ENCODE measurements at places on chromosomes 5 and 9.

DNA sequence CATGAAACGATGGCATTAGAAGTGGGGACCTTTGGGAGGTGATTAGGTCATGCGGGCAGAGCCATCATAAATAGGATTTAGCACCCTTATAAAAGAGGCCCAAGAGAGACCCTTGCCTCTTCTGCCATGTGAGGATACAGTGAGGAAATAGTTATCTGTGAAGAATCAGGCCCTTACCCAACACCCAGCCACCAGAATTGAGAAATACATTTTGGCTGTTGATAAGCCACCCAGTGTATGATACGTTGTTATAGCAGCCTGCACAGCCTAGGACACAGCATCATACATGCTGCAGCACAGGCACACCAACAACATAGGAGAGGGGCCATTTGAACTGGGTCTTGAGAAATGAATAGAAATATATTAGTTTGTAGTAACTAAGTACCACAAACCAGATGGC lies 8.0 kb upstream of the MAMDC2 start:
- no peak for DNase-seq

- no peak for DNase-seq
Measured at GRCh38 chr5:151081431-151082281, 822 bp upstream of the TNIP1 start.

DNA sequence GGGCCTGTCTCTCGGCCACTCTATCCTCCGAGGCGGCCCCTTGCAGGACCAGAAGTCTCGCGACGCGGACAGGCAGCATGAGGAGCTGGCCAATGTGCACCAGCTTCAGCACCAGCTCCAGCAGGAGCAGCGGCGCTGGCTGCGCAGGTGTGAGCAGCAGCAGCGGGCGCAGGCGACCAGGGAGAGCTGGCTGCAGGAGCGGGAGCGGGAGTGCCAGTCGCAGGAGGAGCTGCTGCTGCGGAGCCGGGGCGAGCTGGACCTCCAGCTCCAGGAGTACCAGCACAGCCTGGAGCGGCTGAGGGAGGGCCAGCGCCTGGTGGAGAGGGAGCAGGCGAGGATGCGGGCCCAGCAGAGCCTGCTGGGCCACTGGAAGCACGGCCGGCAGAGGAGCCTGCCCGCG lies 283.5 kb downstream of the ARHGEF28 start:
- DNase-seq: peak; percentile 8

- DNase-seq: no peak
Measured at GRCh38 chr9:114745879-114746550, 59.8 kb downstream of the TNFSF15 start.

GRCh38 chr9:96612105-96612965 lies 7.3 kb downstream of the CDC14B start:
- DNase-seq: peak; percentile 30

DNA sequence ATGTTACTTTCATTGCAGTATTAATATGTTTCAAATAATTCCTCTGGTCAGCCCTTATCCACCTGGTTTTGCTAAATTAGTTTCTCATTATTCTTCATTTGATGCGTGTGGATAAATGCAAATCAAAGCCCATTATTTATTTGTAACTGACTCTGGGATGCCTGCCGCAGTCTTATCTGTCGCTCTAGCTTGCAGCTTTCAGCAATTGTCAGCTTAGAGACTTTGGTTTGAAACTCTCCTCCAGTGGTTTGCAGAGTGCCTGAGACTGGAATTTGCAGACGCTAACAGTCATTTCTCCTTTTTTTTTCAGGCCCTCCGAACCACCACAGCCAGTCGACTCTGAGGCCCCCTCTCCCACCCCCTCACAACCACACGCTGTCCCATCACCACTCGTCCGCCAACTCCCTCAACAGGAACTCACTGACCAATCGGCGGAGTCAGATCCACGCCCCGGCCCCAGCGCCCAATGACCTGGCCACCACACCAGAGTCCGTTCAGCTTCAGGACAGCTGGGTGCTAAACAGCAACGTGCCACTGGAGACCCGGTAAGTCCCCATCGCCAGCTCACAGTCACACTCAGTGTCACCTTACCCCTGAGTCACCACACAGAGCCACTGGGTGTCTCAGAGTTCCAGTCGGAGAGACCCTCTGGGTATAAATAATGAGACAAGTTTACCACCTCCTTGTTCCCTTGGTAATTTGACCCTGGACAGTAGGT lies 339.0 kb upstream of the WWC1 start:
- no peak for DNase-seq

DNA sequence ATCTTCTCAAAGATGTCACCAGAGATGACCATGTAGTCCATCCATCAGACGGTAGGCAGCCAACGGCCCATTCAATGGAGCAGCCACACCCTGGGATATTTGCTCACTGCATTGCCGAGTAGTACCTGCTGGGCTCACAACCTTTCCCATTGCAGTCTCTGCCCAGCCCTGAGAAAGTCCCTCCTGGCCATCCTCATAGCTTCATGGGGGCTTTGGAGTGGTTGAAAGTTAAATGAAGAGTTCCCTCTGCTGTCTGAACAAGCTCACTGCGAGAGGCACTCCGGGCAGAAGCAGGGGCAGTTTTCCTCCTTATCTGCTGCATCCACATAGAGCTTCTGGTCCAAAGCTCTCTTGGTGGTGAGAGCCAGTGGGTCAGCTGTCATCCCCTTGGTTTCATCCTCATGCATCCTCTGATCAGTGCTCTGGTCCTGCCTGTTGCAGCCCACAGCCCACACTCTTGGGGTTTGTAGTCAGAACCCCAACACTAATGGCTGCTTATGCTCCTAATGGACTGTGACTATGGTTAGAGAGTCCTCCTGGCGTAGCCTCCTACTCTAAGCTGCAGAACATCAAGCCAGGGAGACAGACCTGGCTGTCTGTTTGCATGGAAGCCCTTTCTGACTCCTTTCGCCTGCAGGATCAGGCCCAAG lies 23.3 kb downstream of the TNFSF8 start:
- DNase-seq: peak; percentile 91

- DNase-seq: no peak
Measured at GRCh38 chr9:135976531-135976930, 15.4 kb upstream of the UBAC1 start.

DNA sequence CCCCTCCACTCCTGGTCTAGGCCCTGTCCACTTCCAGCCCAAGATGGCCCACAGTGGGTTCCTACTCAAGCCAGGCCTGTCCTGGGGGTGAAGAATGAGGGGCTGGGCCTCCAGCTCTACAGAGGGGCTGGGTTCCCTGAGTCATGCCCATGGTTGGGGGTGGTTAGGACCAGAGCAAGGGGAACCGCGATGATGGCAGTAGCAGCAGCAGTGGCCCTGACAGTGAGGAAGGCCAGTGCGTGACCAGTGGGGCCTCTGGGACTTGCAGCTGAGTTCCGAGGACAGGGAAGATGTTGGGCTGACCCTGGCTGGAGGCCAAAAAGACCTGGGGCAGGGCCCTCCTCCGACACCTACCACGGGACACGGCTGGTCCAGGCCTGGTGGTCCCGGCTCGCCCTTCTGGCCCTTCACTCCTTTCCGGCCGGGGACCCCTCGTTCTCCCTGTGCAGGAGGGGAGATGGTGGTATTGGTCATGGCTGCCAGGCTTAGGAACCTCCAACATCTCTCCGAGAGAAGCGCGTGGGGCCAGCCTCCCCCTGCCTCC lies 9.2 kb upstream of the PHYKPL start:
- no peak for DNase-seq

- DNase-seq: no peak
Measured at GRCh38 chr5:152883066-152883775, 478.1 kb upstream of the NMUR2 start.

GRCh38 chr9:90099262-90099963 lies 494.6 kb downstream of the GADD45G start:
- peak; percentile 45 for DNase-seq

DNA sequence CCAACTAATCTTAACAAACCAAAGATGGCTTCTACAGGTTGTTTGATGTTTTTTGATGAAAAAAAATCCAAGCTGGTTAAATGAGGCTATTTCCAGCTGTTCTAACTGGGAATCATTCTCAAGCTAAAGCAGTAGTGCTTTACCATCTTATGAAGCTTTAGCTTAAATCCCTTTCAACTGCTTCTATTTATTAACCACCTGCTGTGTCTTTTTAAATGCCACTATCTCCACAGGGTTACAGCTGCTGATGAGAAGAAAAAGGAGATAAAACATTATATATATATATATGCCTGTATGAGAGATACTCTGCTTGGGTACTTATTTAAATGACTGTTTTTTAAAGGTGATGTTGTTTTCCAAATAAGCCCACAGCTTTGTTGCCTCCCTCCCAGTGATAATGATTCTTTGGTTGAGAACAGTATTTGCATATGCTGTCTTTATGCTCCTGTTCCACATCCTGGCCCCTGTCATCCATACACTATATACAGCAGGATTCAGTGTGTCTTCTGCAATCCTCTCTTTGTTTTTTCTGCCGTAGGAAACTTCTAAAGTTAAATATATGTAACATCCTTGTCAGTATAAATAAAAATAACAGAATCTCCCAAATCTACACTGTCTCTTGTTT lies 164.0 kb downstream of the PAM start:
- DNase-seq: peak; percentile 3

- no peak for DNase-seq
Measured at GRCh38 chr5:150227036-150227435, 37.2 kb downstream of the SLC6A7 start.

DNA sequence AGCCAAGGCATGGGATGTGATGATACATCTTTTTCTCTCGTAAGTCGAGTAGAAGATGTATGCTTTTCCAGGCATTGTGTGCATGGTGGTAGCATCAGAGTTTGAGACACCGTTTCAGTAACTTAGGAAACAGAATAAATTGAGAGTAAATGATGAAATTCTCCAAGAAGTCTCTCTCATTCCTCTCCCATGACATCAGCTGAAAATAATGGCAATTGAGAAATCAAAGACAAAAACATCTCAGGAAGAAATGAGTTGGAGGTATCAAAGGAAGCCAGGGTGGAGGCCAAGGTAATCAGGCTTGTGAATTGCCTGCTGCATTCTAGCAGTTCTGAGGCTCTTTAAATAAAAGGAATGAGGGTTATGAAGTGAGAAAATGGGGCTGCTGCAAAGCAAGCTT lies 53.9 kb downstream of the SGCD start:
- DNase-seq: no peak

DNA sequence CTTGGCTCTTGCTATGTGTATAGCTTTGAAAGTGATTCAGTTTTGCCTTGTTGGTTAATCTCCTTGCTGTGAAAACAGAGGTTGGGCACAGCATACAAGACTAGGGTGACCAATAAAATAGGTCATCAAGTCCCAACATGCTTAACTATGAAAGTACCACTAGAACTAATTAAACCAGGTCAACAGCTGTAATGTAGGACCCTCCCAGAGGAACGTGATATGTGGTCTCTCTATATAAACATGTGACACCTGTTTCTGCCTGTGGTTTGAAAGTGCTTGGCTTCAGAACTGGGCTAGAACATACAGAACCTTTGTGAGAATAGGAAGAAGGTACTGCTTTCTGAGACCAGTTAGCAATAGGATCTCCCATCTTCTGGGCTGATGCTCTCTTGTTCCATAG lies 297.1 kb downstream of the FBXL7 start:
- DNase-seq: no peak

- no peak for DNase-seq
Measured at GRCh38 chr5:74895906-74896305, 29.7 kb upstream of the FAM169A start.

GRCh38 chr5:149938279-149938678 lies 6.3 kb downstream of the PDE6A start:
- no peak for DNase-seq

- DNase-seq: no peak
Measured at GRCh38 chr5:151086905-151087360, 6.1 kb upstream of the TNIP1 start.

DNA sequence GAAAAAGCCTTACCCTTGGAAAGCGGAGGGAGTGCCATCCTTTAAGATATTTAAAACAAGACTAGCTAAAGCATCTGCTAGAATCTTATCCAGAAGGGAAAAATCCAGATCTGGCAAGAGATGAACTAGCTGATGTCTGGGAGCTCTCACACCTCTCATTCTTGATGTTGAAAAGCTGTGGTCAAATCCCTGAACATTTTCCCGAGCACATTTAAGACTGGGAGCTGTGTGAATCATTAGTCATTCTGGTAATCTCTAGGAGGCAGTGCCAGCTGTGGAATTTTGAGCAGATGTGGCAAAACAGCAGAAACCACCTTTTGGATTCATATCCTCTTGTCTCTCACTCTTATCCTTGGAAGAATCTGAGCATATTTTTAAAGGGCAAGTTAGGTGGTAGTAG lies 218.0 kb downstream of the MAN2A1 start:
- DNase-seq: no peak

DNA sequence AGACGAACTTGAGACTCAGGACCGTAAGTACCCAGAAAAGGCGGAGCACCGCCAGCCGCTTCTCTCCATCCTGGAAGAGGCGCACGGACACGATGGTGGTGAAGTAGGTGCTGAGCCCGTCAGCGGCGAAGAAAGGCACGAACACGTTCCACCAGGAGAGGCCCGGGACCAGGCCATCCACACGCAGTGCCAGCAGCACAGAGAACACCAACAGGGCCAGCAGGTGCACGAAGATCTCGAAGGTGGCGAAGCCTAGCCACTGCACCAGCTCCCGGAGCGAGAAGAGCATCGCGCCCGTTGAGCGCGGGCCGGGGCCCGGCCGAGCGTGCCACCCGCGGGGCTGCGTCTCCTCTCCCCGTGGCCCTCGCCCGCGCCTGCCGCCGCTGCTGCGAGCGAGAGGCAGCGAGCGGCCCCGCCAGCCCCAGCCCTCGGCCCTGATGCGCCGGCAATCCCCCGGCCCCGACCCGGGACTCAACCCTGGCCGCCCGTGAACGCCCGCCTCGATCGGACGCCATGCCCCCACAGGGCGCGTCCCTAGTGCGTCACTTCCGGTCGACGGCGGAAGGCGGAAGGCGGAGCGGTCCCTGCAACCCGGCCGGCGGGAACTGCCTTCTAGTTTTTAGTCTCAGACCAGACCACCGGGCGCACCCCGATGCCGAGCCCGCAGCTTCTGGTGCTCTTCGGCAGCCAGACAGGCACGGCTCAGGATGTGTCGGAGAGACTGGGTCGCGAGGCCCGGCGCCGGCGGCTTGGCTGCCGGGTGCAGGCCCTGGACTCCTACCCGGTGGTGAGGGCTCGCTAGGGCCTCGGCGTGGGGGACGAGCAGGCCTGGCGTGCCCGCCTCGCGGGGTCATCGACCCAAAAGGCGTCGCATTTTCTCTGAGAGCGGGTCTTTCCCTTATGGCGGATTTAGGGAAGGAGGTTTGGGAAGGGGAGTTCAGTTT lies at the start of the genes NDOR1 and TMEM203:
TSS of gene NDOR1 (plus strand) at position 575 of the 944 bp plus-strand sequence. CDS start at position 653, 78 bp downstream.
TSS of gene TMEM203 (minus strand) at position 523 of the 944 bp plus-strand sequence. CDS start at position 289, 234 bp downstream.
- peak; percentile 97 for DNase-seq

DNA sequence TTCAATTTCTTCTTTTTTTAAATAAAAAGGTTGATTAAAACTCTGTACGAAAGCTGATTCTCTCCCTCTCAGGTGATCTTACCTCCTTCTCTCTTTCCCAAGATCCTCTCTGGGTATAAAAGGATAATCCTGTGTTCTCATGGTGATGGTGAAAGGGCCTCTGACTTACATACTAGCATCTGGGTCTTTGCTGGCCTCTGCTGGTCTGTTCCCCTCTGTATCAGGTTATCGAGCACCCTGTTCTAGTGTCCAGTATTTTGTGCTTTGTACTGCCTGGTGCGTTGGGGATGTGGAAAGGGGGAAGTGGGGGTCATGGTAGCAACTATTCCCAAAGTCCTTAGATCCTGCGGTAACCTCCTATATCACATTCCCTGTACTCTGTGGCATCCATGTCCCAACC lies 328.9 kb downstream of the NR2F1-AS1 start:
- peak; percentile 17 for DNase-seq

Data from GM23338 (cell line).